ENCODE measurements at places on chromosomes 11 and 22.

- DNase-seq = peak; percentile 37
These were observed 11.4 kb downstream of the FEN1 start for GRCh38 chr11:61803889-61804647.

- no peak for DNase-seq
These were observed 892.6 kb downstream of the TBC1D22A start for GRCh38 chr22:47654922-47655491.

GRCh38 chr11:117279711-117280376 lies 11.3 kb upstream of the BACE1-AS start:
- no peak for DNase-seq

- no peak for DNase-seq
These were observed 86.5 kb downstream of the MYO7A start for GRCh38 chr11:77214557-77214956.

GRCh38 chr11:36333897-36334296 lies 37.8 kb downstream of the PRR5L start:
- peak; percentile 77 for DNase-seq

- DNase-seq = no peak
These were observed 242.1 kb upstream of the CCDC90B start for GRCh38 chr11:83528225-83528624.

GRCh38 chr22:18962308-18962635 lies 26.2 kb upstream of the PRODH start:
- DNase-seq = no peak

- DNase-seq = peak; percentile 42
These were observed 103.0 kb upstream of the CD44 start for GRCh38 chr11:35035894-35036408.

- DNase-seq = no peak
These were observed 553.6 kb downstream of the NTM start for GRCh38 chr11:131924001-131924400.

- DNase-seq = no peak
These were observed 1486.5 kb downstream of the TBC1D22A start for GRCh38 chr22:48248901-48249455.

DNA sequence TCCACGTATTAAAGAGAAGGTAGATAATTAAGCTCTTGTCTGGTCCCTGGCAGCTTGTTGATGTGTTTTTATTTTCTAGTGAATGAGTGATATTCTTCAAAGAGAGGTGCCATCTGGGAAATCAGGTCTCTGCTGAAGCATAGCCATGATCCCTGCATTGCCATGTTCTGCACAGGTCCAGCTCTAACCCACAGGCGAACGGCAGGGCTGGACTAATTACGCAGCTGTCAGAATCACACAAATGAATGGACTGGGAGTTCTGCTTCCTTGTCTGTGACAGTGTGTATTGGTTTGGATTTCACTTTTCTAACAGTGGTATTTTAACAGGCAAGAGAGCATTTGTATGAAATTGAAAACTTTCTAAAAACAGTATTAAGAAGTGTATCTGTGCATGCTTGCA lies 235.6 kb downstream of the FAT3 start:
- DNase-seq = no peak

- DNase-seq = no peak
These were observed 37.7 kb downstream of the IGLL5 start for GRCh38 chr22:22925146-22925804.

DNA sequence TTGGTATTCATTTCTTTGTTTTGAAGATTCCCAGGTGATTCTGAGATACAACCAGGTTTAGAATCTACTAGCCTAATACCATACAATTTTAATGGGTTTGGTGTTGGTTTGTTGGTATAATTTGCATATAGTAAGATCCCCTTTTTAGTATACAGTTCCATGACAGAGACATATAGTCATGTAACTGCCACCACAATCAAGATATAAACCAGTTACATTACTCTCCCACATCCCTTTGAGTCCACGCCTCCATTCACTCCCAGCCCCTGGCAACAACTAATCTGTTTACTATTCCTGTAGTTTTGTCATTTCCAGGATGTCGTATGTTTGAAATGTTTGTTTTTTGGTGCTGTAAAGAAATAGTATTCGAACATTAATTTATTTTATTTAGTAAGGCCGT lies 4.3 kb downstream of the ASRGL1 start:
- no peak for DNase-seq

DNA sequence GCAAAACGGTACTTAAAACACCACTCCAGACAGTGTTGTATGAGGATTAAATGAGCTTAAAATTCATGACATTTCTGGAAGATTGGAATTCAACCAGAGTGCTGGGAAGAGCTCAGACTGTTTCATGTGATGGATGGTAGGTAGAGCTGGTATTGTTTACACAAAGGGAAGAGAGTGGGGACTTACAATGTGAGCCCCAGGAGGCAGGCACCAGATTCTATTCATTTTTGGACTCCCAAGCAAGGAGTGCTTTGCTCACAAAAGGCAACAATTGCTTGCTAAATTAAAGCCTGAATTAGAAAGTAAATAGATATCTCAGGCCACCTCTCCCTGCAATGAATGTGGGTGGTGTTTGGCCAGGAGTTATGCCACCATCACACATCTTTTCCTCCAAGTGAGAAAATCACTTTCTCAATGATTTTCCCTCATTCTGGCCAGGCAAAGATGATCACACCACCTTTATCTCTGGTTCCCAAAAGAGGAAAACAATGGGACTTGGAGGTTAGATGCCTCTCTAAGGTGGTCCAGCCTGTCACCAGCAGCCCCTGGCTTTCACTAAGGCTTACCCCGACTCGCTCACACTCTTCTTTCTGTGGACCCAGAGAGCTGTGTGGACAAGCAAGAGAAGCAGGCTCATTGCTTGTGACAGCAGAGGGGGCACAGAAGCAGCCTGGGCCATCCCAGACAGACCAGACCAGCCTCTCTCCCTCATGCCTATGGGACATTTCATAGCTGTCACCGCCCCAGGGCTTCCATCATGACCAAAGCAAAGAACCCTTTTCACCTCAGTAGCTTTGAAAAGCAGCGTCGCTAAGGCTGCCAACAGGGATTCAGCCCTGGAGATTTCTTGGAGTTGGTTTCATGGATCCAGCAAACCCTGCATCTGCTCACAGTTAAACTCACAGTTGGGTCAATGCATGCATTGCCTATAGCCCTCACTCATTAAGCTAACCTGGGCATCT lies 63.5 kb upstream of the DRD2 start:
- no peak for DNase-seq

DNA sequence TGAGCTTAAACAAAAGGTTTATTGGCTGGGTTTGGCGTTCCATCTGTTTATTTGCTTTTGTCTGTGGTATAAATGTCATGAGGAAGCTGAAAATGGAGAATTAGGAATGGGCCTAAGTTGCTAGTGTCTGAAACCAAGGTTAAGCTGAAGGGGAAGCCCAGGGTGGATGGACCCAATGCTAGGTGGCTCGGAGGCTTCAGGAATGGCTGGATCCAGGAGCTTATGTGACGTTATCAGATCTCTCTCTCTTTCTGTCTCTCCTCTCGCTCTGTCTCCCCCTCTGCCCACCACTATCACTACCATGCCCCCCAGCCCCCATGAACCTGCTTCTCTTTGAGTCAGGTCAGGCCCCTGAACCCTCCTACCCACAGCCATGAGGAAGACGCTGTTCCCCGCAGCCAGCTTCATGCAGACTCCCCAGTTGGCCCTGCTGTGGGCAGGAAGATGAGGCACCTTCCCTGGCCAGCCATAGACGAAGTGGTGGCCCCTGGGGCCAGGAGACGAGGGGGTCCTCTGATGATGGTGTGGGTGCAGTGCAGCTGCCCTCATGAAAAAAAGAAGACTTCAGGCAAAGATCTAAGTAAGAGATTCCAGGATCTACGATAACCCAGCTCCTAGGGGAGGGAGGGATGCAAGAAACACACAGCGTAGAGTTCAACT lies 101.5 kb downstream of the BRD1 start:
- DNase-seq = no peak

DNA sequence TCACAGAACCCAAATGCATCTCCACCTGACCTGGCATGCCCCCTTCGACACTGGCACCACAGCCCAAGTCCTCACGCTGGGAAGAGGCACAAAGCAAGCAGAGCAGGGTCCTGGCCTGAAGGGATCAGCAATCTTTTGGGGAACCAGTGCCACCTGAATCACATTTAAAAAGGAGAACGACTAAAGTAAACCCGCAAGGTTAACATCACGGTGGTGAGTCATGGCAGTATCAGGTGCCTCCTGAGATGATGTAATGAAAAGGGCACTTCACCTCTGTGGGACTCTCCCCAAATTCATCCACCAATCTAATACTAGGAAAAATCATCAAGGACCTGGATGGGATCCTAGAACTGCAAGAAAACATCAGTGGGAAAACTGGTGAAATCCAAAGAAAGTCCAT lies 44.9 kb downstream of the PACSIN2 start:
- no peak for DNase-seq
